ENCODE measurements at places on chromosomes 13 and 19.

DNA sequence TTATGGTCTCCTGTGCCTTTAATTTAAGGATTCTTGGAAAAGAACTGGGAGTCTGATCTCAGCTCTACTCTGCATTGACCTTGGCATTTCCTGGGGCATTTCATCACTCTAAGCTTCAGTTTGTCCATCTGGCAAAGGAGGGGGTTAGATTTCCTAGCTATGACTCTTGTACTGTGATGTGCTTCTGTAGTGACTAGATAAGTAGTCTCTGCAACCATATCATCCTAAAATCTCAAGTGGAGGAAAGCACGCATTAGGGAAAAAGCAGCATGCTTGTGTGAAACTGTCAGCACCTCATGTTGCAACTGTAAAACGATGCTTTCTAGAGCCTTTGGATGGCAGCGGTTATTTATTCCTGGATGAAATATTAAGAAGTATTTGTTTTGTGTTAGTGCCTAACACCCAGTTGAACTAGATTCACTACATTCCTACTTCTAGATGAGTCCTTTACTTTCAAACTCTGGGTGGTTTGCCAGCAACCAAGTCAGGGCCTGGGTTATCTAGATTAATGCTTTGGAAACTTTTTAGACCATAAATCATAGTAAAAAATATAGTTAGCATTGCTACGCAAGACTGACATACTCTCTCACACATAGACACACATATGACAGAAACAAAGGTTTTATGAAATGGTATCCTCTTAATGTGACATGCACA, 6.8 kb downstream of the WDFY2 start:
- no peak for DNase-seq

GRCh38 chr19:45670670-45671453, 2.8 kb downstream of the GIPR start:
- DNase-seq = no peak

- DNase-seq = no peak
Observed at GRCh38 chr13:66546534-66547379, 683.4 kb downstream of the PCDH9 start.

DNA sequence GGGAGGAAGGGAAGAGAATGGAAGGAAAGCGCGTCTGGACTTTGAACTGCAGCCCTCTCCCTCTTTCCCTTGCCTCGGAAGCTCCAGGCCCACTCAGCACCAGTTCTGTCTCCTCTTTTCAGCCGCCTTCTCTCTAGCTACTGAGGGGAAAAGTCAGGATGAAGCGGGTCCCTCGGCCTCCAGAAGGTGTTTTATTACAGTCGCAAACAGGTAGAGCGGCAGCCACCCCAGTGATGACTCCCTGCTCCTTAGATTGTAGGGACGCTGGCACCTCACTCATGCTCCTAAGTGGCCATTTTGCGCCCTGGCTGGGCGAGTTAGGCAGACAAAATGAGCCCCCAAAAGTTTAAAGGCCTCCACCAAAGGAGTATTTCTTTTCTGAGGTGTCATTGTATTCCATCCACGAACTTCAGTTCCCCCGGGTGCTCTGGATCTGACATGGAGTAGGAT, 954 bp upstream of the STK24 start:
- no peak for DNase-seq

DNA sequence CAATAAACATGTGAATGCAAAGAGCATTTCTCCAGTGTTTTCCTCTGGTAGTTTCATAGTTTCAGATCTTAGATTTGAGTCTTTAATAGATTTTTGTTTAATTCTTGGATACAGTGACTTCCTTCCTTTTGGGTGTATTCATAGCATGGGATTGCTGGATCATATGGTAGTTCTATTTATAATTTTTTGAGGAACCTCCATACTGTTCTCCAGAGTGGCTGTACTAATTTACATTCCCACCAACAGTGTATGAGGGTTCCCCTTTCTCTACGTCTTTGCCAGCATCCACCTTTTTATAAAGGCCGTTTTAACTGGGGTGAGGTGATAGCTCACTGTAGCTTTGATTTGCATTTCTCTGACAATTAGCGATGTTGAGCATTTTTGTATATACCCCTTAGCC, 9.3 kb upstream of the CALM3 start:
- no peak for DNase-seq

GRCh38 chr19:54416695-54417491, 1.6 kb downstream of the TTYH1 start:
- no peak for DNase-seq
